SK-MEL-5 (cell line): ENCODE measurements at places on chromosomes 7 and 10.

GRCh38 chr7:64613653-64614052, 50.8 kb upstream of the ZNF680 start:
- DNase-seq: no peak

- no peak for DNase-seq
Observed at GRCh38 chr10:83545901-83546391, 593.4 kb upstream of the GHITM start.

DNA sequence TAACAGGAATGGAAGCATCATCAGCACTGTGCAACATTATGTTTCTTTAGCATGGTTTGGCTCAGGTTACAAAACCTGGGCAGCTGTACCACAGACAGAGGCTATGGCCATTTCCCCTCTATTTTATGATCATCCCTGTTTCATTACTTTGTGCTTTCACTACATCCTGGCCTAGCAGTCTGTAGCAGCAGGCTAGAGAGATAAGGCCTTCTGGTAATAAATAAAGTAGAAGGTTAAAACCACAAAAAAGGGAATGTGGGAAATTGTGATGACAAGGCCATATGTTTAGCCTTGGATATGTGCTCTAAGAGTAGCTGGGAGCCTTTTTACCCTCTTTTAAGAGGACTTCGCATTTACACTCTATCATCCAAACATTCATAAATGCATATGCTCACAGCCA, 266.2 kb upstream of the PHF14 start:
- DNase-seq: no peak

- no peak for DNase-seq
Observed at GRCh38 chr7:151094675-151095074, 8.4 kb downstream of the AGAP3 start.

DNA sequence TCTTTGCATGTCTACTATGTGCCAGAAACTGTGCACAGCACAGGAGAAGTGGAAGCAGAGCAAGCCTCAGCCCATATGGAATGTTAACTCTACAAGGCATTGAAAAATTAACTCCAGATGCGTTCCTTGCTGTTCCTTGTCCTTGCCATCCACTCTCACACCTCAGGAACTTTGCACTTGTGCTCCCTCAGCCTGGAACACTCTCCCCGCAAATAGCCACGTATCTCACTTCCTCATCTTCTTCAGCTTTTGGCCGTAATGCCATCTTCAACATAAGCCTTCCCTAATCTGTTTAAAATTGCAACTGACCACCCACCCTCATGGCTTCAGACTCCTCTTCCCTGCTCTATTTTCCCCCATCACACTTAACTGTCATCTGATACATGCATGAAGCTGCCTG, 83.2 kb upstream of the CAPZA2 start:
- no peak for DNase-seq

GRCh38 chr10:36092116-36092515, 450.0 kb upstream of the FZD8 start:
- DNase-seq: no peak

DNA sequence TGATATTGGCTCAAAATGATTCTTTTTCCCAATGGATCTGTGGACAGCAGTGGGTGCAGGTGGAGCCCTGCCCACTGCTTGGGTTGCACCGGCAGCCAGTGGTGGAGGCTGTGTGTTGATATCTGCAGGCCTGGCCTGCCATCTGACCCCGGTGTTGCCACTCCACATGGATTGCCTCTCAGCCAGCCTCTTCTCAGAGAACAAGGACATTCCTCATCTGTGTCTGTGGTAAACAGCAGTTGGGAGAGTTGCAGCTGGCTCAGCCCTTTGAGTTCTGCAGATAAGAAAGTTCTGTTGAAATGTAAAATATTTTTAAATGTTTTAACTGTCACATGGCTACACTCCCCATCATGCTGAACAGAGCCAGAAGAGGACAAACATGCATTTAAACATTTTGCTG, 374.9 kb upstream of the CELF2 start:
- no peak for DNase-seq
